ENCODE measurements at places on chromosomes 16 and 17. TPM values are rescaled to one million over a fixed set of nuclear protein-coding genes. Genes with fewer than 3 reads are reported as not detected.

- no peaks in the 10 kb centered on the region for H3K27me3 ChIP-seq
- H3K4me3 ChIP-seq, result no peak overlapping the region
- DNase-seq, result no peak
- no peaks in the 10 kb centered on the region for H3K36me3 ChIP-seq
- H3K4me1 ChIP-seq, result peaks cover 51% of the 10 kb centered on the region
- no peak overlapping the region for H3K27ac ChIP-seq
Measured at GRCh38 chr17:40479754-40480480, 21.5 kb downstream of the TNS4 start.

DNA sequence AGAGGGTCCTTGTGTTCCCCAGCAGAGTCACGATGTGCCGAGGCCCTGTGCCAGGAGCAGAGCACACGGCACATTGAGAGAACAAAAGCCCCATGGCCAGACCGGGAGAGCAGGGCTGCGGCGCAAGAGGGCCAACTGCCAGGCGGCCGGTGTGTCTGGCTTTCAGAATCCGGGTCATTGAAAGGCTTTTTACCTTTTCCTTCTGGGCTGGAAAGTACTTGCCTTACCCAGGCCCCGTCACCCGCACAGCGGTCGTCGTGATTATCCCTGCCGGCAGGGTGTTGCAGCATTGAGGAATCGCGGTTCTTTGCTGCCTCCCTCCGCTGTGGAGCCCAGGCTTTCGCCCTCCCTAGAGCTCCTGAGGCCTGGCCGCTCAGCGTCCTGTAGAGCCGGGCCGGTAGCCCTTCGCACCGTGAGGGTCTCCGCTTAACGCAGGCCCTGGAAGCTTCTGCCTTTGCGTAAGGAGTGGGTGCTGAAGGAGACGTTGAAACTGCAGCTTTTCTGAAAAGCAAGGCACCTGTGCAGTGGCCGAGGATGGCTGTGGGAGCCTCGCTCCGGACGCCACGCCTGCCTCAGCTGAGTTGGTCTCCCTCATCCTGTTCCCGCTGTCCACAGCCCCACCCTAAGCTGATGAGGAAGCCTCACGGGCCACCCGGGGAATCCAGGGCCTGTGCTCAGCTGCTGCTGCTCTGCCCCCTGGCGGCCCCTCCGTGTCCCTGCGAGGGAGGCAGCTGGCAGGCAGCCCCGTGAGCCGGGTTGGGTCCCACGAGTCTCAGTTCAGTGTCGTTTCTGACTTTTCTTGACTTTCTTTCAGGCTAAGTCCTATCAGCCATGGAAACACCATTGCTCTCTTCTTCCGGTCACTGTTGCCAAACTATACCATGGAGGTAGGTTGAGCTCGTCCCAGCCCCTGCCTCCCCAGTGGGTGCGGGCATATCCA, 8.6 kb upstream of the MC1R start:
- no peak overlapping the region for H3K4me3 ChIP-seq
- peaks cover 17% of the 10 kb centered on the region for H3K4me1 ChIP-seq
- H3K27ac ChIP-seq, result no peak overlapping the region
- peak; percentile 60 for DNase-seq
- H3K36me3 ChIP-seq, result peaks cover 24% of the 10 kb centered on the region
- no peaks in the 10 kb centered on the region for H3K27me3 ChIP-seq

DNA sequence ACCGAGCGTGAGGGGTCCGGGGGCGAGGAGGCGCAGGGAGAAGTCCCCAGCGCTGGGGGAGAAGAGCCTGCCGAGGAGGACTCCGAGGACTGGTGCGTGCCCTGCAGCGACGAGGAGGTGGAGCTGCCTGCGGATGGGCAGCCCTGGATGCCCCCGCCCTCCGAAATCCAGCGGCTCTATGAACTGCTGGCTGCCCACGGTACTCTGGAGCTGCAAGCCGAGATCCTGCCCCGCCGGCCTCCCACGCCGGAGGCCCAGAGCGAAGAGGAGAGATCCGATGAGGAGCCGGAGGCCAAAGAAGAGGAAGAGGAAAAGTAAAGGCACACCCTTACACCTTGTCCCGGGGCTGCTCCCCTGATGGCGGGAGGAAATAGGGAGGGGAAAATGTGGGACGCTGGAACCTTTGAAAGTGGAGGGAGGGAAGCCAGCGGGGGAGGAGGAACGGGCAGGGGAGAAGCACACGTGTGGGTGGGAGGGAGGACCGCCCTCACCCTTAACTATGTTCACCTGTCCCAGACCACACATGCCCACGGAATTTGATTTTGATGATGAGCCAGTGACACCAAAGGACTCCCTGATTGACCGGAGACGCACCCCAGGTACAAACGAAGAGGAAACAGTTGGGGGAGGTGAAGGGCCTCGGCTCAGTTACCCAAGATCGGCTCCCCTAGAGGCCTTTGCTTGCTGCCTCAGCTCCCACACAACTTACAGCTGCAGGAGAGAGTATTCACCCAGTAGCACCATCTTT, 916 bp downstream of the PAGR1 start:
- H3K4me3 ChIP-seq, result peak overlapping the region; percentile 93
- peak overlapping the region; percentile 83 for H3K27ac ChIP-seq
- H3K4me1 ChIP-seq, result peaks cover 84% of the 10 kb centered on the region
- DNase-seq, result peak; percentile 47

- no peak overlapping the region for H3K27ac ChIP-seq
- H3K4me3 ChIP-seq, result no peak overlapping the region
- H3K27me3 ChIP-seq, result no peaks in the 10 kb centered on the region
Measured at GRCh38 chr16:3131755-3132377, 3.0 kb upstream of the ZNF213 start.

SOX9 gene
- total RNA-seq, result 40.1 TPM

DNA sequence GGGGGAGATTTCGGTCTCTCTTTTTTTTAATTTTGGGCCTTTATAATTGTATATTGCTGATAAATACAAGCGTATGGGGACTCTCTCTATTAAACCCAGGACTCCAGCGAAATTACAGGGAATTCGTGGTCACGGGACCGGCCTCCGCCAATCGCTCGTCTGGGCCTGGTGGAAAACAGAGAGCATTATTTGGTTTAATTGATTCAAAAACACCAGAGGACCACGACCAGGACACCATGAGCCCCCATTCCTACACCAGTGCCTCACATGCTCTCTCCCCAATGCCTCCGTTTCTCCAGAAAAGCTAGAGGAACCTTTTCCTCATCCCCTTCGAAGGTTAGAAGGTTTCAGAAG, at the start of gene HOXB2:
TSS of gene HOXB2 (minus strand) at position 88 of the 354 bp plus-strand sequence. CDS start 198 bp downstream, outside the sequence.
- no peak within 1 kb of the TSS for H3K4me3 ChIP-seq
- DNase-seq, result no peak
- H3K4me1 ChIP-seq, result no peaks in the 10 kb centered on the region
- peaks cover 10% of the 10 kb centered on the region for H3K27me3 ChIP-seq

GRCh38 chr16:89357055-89357816, 133.1 kb downstream of the ANKRD11 start:
- H3K4me1 ChIP-seq, result peaks cover 53% of the 10 kb centered on the region
- peak; percentile 40 for DNase-seq
- H3K4me3 ChIP-seq, result no peak overlapping the region

DNA sequence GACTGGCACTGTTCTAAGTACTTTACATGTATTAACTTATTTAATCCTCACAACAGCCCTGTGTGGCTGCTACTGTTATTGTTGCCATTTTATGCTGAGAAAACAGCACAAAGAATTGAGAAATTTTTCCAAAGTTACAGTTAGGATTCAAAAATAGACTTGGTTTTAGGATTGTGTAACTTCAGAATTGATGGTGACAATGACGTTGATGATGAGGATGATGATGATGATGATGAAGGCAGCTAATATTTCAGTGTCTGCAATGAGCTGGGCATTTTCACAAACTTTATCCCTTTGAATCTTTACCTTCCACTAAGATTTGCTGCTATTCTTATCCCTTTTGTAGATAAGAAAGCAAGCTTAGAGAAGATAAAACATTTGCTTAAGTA, 22.1 kb downstream of the PRKCB start:
- H3K27ac ChIP-seq, result no peak overlapping the region
- H3K36me3 ChIP-seq, result no peaks in the 10 kb centered on the region
- DNase-seq, result no peak
- H3K4me1 ChIP-seq, result no peaks in the 10 kb centered on the region
- peaks cover 22% of the 10 kb centered on the region for H3K27me3 ChIP-seq

- H3K27ac ChIP-seq, result no peak overlapping the region
- peaks cover 42% of the 10 kb centered on the region for H3K36me3 ChIP-seq
- H3K4me1 ChIP-seq, result peaks cover 14% of the 10 kb centered on the region
- H3K4me3 ChIP-seq, result no peak overlapping the region
Measured at GRCh38 chr16:69607674-69608073, 41.9 kb downstream of the NFAT5 start.

DNA sequence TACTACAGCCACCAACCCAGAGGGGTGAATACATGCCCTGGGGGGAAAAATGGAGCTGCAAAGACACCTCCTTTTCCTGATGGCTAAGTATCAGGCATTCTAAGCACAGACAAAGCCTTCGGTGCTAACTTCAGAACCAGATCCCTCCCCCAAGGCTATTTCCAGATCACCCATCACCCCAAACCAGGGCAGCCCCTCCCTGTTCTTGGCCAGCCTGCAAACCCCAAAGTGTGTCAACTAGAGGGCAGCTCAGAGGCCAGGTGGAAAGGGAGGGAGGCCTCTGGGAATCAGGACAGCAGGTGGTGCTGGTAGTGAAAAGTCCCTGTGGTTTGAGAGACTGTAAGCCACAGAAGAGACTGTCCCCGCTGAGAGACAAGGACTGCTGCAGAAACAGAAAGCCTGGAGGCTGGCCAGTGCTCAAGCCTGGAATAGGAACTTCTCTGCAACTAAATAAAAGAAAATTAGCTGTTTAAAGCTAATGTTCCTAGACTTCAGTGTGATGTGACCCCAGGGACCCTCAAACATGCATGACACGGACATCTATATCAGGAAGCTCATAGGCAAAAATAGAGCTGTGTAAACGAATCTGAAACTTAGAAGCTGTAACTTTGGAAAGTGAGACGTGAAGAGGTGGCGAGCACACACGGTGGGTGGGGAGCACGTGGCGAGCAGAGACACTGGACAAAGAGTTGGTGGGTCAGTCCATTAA, 9.1 kb downstream of the TUBG1 start:
- H3K36me3 ChIP-seq, result peaks cover 18% of the 10 kb centered on the region
- peaks cover 35% of the 10 kb centered on the region for H3K4me1 ChIP-seq
- peak; percentile 82 for DNase-seq
- no peaks in the 10 kb centered on the region for H3K27me3 ChIP-seq
- H3K4me3 ChIP-seq, result no peak overlapping the region

GRCh38 chr17:72318131-72318530, 197.3 kb downstream of the SOX9 start:
- no peaks in the 10 kb centered on the region for H3K36me3 ChIP-seq
- no peaks in the 10 kb centered on the region for H3K27me3 ChIP-seq
- DNase-seq, result no peak
- H3K27ac ChIP-seq, result no peak overlapping the region
- no peak overlapping the region for H3K4me3 ChIP-seq

SHPK gene
- 30.9 TPM for total RNA-seq

DNA sequence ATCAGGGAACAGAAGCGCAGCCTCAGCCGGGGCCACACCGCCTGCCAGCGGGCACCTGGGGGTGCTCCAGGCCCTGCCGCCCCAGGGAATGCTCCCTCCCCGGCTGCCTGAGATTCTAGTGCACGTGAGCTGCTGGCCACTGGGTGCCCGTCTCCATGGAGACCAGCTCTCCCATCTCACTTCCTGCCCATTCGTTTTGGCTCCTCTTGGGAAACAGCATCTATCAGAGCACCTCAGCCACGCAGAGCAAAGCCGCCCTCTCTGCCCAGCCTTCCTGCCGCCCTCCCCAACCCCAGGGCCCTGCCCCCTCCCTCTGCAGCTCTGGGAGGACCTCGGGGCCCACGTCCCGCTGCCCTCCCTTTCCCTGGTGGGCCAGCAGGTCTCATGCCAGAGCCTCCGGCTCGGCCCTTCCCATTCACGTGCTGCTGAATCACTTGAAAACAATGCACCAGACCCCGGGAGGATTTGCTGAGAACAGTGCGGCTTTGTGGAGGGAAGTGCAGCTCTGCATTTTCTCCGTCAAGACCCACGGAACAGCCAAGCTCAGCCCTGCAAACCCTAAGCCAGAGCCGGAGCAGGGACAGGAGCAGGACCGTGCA, 19.4 kb downstream of the CEP295NL start:
- peak overlapping the region; percentile 60 for H3K4me3 ChIP-seq
- peaks cover 29% of the 10 kb centered on the region for H3K4me1 ChIP-seq
- peak; percentile 89 for DNase-seq
- H3K27me3 ChIP-seq, result no peaks in the 10 kb centered on the region
- H3K36me3 ChIP-seq, result no peaks in the 10 kb centered on the region

NOL3 gene
- total RNA-seq, result 3.1 TPM

DNA sequence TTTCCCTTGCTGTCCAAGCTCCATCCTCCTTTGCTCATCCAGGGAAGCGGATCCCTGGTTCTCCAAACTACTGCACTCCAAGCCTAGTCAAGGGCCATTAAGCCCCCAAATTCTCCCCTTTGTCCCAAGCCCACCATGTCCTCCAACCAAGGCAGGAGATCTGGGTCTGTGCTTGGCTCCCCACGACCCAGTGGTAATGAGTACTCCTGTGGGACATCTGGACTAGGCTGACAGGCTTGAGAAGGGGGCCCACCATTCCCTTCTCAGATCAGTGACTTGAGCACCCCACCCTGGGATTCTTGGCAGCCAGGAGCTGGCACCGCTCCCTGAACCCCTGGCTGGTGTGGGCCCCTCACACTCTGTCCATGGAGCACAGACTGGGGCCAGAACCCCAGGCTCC, 17.1 kb downstream of the OSBPL7 start:
- no peaks in the 10 kb centered on the region for H3K4me1 ChIP-seq
- peaks cover 6% of the 10 kb centered on the region for H3K36me3 ChIP-seq
- H3K27ac ChIP-seq, result no peak overlapping the region
- peaks cover 16% of the 10 kb centered on the region for H3K27me3 ChIP-seq

- DNase-seq, result peak; percentile 63
- H3K4me1 ChIP-seq, result no peaks in the 10 kb centered on the region
- no peaks in the 10 kb centered on the region for H3K27me3 ChIP-seq
- H3K4me3 ChIP-seq, result no peak overlapping the region
- H3K27ac ChIP-seq, result no peak overlapping the region
Measured at GRCh38 chr17:37527249-37527851, 37.7 kb downstream of the DUSP14 start.

DNA sequence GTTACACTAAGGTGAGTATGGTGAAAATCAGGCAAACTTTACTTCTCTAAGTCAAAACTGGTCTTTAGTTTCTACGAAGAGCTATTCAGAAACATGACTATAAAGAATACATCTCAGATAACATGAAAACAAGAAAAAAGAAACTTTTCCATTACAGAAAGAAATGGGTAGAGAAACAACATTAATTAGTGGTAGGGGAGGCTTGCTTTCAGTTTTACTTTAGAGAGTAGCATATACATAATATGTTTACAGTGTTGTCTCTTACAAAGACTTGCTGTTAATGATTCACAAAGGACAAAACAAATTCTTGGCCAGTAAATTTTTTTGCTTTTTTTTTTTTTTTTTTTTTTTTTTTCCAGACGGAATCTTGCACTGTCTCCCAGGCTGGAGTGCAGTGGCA, 34.2 kb downstream of the CRLF3 start:
- H3K27ac ChIP-seq, result peak overlapping the region; percentile 31
- H3K4me1 ChIP-seq, result no peaks in the 10 kb centered on the region
- no peak for DNase-seq
- H3K4me3 ChIP-seq, result no peak overlapping the region

Measured in HepG2 (cell line).